ENCODE measurements at places on chromosomes 13 and 19.

DNA sequence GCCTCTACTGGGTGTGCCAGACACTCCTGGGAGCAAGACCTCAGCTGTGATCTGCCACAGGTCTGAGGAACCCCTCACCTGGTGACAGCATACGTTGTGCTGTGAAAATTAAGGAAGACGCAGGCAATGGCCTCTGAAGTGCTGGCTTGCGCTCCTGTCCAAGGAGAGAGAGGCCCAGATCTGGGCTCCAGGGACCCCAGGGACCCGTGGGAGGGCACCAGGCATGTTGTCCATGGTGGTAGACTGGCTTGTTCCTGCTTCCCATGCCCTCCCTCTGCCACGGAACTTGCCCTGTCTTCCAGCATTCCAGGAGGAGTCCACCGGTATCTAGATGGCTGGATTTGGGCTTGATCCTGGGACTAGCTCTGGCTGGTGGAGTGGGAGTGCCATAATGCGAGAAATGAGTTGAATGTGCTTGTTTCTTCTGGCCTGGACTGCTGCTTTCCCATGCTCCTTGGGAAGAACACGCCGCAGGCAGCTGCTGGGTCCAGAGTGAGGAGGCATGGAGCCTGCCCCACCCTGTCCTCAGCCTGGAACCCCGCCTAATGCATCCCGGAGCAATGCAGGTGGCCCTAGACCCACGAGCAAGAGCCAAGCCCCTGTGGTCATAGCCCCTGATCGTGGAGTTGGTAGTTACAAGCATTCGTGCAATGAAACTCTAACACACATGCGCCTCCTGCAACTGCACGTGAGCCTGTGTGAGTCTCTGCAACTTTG is 190.2 kb downstream of the TEX29 start:
- DNase-seq, result no peak

- no peak for DNase-seq
Measured at GRCh38 chr13:41162151-41162550, 29.5 kb upstream of the KBTBD6 start.

- DNase-seq, result no peak
Measured at GRCh38 chr19:2446381-2446780, 10.4 kb downstream of the LMNB2 start.

DNA sequence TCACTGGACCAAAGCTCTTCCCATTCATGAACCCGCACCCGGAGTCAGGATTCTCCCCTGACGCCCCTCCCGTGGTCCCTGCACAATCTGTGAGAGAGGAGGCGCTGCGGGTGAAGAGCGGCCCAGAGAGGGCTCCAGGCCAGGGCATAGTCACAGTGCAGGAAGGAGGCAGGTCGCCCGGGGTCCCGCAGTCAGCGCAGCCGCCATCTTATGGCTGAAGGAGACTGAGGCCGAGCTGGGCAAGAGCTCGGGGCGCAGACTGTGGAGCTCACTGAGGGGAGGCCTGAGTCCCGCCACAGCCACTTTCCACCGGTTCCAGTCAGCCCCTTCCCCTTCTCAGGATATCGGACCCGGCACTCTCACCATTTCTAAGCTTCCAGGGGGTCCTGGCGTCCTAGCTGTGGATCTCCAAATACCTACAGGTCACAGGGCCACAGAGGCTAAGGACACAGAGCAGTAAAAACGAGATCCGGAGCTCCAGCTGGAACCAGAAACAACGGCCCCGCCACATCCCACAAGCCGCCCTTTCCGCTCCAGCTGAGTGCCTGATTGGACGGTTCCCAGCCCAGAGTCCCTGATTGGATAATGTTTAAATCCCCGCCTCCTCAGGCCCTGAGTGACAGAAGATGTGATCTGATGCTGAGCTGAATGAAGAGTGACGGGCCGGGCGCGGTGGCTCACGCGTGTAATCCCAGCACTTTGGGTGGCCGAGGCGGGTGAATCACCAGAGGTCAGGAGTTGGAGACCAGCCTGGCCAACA is at the start of gene ZNF99:
ZNF99 (minus strand) TSS at position 501 of the 760 bp plus-strand sequence; CDS start at position 366, 135 bp downstream.
- DNase-seq, result no peak

GRCh38 chr13:111474136-111475002 is 153.9 kb downstream of the TEX29 start:
- DNase-seq, result peak; percentile 63

DNA sequence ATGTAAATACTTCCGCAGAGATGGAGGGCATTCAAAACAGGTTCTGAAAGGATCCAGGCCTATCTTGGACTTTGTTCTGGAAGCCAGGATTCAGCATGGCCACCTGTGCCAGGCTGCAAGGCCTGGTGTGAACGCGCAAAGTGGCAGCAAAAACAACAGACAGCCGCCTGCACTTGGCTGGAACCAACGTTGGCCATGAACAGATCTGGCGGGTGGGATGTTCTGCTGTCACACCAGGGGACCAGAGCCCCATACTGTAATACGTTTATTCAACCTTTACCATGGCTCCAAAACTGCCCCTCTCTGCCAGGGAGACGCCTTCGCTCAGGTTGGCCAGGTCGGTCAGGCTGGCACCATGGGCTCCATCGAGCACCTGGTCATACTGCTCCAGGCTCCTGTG is 69.7 kb downstream of the EPS15L1 start:
- no peak for DNase-seq

GRCh38 chr19:13172346-13173138 is 22.3 kb downstream of the IER2 start:
- peak; percentile 85 for DNase-seq

DNA sequence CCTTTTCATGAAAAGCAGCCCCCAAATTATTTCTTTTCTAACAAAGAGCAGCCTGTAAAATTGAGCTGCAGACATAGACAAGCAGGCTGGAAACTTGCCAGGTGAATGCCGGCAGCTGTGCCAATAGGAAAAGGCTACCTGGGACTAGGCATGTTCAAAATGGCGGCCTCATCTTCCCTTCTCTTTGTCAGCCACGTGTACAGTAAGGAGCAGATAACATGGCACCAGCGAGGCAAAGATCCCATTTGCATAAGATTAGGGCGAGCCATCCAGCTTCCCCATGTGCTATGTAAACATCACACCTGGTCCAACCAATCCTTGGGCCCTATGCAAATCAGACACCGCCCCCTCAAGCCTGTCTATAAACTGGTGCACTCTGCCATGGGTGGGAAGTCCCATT is 31.2 kb upstream of the CACNA1A start:
- DNase-seq, result peak; percentile 99

DNA sequence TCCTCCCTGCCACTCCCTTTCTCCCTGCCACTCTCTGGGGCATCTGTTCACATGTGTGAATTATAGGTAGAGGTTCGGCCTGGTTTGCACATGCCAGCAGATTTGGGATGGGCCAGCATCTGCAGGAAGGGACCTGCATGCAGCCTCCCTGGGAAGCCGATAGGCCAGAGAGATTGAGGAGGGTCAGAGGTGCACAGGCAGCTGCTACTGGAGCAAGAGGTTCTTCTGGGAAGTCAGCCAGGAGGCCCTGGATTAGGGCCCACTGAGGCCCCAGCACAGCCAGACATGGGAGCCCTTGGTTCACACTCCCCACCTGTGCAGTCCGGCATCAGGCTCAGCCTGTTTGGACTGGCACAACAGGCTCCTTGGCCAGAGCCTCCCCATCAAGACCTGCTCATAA is 12.1 kb downstream of the TUBA3C start:
- no peak for DNase-seq

- no peak for DNase-seq
Measured at GRCh38 chr13:113164492-113164891, 6.0 kb downstream of the PROZ start.

GRCh38 chr19:41595890-41596280 is 19.9 kb downstream of the CEACAM21 start:
- no peak for DNase-seq

GRCh38 chr19:41744850-41745249 is 10.5 kb upstream of the CEACAM6 start:
- no peak for DNase-seq

DNA sequence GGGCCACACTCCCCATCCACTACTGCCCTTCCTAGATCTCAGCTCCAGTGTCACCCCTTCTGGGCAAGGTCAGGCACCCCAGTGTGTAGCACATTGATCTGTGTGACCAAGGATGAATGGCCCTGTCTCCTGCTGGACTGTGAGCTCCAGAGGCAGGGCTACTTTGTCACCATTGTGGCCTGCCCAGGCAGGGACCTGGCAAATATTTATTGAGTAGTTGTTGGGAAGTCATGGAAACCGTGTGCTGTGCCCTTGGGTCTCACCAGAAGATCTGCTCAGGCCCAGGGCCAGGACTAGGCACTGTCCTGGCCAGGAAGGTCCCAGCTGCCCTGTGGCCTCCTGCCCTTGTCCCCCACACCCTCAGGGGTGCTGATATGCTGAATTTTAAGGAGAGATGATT is 10.5 kb downstream of the NACC1 start:
- DNase-seq, result no peak

- no peak for DNase-seq
Measured at GRCh38 chr13:81929988-81930387, 1589.1 kb upstream of the SPRY2 start.

- no peak for DNase-seq
Measured at GRCh38 chr13:25169951-25170553, 2.0 kb downstream of the AMER2 start.

DNA sequence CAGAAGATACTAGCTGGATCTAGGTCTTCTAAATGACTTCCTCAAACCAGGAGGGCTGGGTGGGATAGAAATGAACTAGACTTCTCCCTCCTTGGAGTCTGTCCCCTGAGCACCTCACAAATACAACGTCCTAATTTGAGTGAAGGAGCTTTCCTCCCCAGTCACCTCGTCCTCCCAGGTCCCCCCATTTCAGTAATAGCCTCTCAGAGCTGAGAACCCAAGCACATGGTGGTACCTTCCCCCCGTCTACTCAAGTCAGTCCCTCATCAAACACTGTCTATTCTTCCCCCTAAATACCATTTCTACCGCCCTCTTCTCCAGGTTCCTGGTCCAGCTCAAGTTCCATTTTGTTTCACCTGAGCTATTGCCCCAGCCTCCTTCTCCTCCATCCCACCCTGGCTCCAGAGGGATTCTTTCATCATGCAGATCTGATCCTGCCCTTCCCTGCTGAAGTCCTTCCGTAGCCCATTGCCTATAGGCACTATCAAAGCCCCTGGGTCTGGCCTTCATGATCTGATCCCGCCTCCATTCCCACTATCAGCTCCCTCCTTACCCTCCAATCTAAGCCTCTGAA is 5.3 kb upstream of the PRKCG start:
- DNase-seq, result no peak

DNA sequence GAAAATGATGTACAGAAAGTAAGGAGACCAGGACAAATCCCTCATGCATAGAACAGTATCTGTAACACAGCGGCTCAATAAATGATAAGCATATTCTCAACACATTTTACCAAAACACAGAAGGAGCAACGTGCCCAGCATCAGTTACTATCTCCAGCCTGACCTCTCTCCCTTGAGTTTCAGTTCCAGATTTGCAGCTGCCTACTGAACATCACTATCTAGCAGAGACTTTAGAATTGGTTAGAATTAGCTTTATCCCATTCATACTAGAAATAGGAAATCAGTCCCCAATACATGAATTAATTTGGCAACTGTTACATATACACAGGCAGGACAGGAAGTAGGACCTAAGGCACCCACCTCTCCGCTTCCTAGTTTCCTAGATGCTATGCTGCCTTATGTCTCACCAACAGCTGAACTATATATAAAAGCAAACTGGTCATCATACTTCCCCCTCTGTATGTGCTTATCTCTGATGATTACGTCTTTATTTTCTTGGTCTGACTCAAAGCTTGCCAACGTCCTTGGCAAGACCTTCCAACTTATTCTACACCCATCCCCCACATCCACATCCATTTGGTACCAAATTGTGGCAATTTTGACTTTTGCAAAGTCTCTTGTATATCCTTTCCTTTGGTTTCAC is 61.1 kb downstream of the SACS start:
- DNase-seq, result no peak

GRCh38 chr13:36332986-36333385 is 13.2 kb downstream of the SPART start:
- no peak for DNase-seq

GRCh38 chr13:36377826-36378468 is 31.8 kb upstream of the SPART start:
- no peak for DNase-seq

DNA sequence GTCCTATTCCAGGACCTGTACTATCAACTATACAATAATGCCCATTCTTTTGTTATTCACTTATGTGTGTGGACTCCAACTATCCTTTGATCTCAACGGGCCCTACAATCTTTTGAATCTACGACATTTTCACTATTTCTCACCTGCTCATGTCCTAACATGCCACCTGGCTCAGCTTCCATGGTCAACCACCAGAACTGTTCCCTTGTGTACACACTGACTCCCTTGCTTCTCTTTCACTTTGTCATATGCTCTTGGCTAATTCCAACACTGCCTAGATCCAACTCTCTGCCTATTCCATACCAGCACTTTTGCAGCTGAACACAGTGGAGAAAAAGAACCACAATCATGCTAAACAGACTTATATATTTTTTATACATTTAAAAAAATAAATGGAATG is 53.1 kb downstream of the MICU2 start:
- no peak for DNase-seq

- no peak for DNase-seq
Measured at GRCh38 chr13:30744056-30744680, 8.8 kb downstream of the ALOX5AP start.

DNA sequence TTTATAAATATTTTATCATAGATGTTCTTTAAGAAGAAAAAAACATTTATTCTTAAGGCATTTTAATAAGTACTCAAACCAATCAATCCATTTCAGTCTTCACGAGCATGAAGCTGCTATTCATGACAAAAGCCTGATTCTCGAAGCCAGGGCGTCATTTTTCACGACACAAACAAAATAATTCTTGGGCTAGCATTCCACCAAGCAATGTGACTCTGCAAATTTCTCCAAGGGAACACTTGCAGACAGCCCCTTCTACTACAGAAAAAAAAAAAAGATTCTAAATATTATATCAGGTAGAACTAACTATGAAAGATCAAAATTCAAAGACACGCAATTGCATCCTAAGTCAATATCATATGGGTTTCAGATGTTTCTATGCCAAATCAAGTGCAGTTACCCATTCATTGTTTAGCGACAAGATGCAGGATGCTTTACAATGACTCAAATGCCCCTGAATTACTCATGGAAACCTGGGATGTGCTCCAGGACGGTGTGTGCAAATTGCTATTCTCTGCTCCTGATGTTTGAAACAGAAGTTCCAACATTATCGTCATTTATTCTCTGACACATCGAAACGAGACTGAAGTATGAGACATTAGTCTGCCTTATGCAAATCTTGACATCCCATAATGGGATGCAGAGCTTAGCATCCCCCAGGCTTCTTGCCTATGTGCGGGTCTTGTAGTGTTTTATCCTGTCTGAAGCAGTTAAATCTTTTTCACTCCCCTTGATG is 517.7 kb downstream of the MYO16 start:
- DNase-seq, result no peak

DNA sequence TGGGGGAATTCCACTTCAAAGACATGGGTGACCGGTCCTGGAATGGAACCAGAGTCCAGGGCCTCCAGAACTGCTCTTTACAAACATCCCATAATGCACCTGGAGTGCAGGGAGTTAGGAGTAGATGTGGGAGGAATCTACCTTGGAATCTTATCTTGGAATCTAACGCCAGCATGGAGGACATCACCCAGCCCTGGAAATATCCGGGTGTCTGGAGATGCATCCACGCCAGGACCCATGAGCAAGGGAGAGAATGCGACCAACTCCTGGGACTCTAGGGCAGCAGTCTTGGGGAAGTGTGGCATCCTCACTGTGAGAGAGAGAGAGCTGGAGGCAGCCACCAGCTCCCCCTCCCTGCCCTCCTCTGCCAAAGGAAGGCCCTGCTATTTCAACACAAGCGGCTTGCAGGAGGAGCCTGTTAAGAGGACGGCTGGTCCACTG is 211.8 kb downstream of the UQCRFS1 start:
- DNase-seq, result no peak
